ENCODE measurements at places on chromosomes 7 and 10. TPM values are rescaled to one million over a fixed set of nuclear protein-coding genes. Genes with fewer than 3 reads are reported as not detected.
A peak's percentile ranks its signal among the peaks of the same experiment; 100 is the strongest.

DNA sequence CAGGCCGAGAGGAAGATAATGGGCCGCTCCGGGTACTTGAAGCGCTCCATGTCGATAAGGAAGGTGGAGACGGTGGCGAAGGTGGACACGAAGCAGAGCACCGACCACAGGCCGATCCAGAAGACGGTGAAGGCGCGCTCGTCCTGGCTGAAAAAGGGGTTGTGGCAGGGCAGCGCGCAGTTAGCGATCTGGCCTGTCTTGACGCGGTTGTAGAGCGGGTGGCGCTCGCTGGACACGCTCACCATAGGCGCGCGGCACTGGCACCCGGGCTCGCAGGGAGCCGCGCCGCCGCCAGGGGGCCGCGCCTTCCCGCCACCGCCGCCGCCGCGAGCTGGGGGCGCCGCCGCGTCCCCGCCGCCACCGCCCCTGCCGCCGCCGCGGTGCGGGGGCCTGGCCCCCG, 1.6 kb downstream of the FZD8 start:
- DNase-seq: peak; percentile 82
- no peaks in the 10 kb centered on the region for H3K36me3 ChIP-seq
- H3K27me3 ChIP-seq: no peaks in the 10 kb centered on the region
- H3K4me1 ChIP-seq: peaks cover 12% of the 10 kb centered on the region
- peak overlapping the region; percentile 22 for H3K4me3 ChIP-seq

CD36 gene
- 19.6 TPM for total RNA-seq

ELFN1 gene
- total RNA-seq: 5.4 TPM

- H3K36me3 ChIP-seq: no peaks in the 10 kb centered on the region
- no peaks in the 10 kb centered on the region for H3K4me1 ChIP-seq
- no peak overlapping the region for H3K27ac ChIP-seq
- DNase-seq: no peak
- no peaks in the 10 kb centered on the region for H3K27me3 ChIP-seq
These were observed 11.2 kb upstream of the CRYGN start for GRCh38 chr7:151451156-151451555.
